Stimulated activated CD4-positive, alpha-beta T cell treated with anti-CD3 and anti-CD28 coated beads, Interleukin-4, amount 100 ng/mL, for 48 hours (primary cell): ENCODE measurements at places on chromosomes 2 and 18.

DNA sequence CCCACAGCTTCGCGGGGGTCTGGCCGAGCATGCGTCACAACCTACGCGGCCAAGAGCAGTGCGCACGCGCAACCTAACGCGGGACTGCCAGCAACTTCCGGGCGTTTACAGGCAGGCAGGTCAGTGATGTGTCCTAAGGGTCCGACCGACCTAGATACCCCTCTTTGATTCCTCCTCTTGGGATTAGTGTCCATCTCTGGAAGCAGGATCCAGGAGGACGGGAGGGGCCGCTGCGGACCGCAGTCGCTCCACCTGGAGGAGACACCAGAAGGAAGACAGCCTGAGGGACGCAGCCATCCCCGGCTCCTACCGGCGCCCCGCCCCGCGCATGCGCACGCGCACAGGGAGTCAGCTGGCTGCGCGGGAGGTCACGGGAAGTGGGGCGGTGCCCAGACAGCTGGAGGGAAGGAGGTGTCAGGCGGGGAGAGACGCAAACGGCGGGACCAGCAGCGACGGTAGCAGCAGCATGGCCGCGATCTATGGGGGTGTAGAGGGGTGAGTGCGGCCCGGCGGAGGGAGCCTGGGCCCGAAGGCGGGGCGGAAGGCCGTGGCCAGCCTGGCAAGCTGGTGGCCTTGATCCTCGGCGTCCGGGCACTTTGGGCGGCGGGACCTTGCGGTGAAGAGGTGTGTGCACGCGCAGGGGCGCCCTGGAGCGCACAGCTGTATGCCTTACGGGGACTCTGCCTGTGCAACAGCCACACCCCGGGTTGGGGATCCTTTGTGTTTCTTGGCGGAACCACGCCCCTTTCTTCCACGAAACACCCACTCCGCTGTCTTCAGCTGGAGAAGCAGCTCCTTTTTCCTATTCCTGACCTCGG lies at the start of gene NAGK:
NAGK (plus strand) TSS at position 431 of the 818 bp plus-strand sequence; CDS start at position 467, 36 bp downstream.
- peak; percentile 96 for DNase-seq

DNA sequence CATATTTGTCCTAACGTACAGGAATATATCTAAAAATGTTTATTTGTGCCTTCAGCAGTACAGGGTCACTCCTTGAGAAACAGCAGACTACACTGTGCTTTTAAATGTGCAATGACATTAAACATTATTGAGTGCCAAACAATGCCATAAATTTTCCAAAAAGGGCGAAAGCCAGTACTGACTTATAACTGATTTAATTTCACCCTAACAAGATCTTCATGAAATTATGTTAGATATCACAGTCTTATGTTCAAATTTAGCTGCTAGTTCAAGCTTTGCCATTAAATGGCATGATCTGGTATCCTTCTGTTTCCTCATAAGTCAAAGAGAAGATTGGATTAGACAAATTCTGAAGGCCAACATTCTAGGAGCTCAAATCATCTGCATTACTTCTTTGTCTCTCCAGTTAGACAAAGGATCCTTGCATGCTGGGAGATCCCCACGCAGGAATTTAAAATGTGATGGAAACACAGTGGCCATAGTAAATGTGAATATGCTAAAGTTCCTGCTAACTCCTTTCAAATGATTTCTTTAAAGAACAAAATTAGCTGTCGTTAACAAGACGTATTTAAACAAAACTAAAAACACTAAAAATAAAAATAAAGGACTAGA lies 129.3 kb upstream of the STON1 start:
- DNase-seq: no peak

GRCh38 chr2:240564561-240565332 lies 3.5 kb upstream of the RNPEPL1 start:
- DNase-seq: no peak

- DNase-seq: no peak
These were observed 898.8 kb downstream of the EPHA4 start for GRCh38 chr2:220673151-220673874.

DNA sequence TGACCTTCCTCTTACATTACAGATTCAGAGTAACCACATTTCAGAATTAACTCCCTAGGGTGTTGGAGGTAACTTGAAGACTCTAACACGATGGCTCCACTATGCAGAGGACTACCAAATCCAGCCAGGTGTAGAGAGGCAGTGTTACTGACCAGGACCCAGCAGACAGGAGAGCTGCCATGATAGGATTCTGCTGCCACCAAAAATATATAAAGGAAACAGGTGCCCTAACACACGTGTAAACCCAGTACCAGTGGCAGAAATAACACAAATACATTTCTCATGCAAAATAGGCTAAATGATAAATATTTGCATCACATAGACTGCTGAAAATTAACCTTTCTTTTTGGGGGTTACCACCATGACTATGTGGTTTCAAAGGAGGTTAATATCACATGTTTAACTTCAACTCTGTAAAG lies 7.0 kb downstream of the ZBTB14 start:
- no peak for DNase-seq

GRCh38 chr2:794554-795241 lies 117.5 kb upstream of the TMEM18 start:
- DNase-seq: no peak

GRCh38 chr2:176526995-176527901 lies 258.0 kb downstream of the MTX2 start:
- DNase-seq: no peak

DNA sequence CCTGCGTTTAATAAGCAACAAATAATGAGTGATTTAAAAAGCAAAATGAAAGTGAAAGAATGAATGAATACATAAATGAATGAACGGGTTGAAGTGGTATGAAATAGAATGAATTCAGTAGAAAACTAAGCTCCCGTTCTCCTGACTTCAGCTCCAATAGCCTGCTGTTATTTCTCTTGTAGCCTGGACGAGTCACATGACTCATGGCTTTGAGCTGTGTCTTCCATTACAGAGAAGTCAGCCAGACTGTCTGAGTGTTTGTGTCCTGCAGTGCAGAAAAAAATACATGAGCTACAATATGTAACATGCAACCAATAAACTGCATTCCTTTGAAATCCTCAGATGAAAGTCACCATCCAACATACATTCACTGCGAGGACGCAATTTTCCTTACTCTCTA lies 21.2 kb downstream of the SCG2 start:
- DNase-seq: no peak

- DNase-seq: no peak
These were observed 7.4 kb downstream of the DNAJB2 start for GRCh38 chr2:219286436-219287115.

DNA sequence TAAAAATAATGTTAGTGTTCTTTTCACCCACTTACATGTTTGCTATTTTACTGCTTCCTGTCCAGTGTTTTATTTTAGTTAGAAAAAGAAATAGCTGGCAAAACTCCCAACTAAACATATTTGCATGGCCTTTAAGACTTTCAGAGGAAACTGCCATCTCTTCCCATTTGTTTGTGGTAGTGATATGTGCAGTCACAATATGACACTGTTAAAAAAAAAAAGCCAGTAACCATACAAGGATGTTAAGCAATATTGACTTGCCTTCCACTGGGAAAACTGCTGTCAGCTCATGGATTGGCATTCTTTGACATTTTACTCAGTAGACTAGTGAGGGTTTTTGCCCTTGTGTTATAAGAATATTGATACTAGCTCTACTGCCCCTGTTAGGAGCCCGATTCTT lies 29.1 kb downstream of the XIRP2 start:
- no peak for DNase-seq

DNA sequence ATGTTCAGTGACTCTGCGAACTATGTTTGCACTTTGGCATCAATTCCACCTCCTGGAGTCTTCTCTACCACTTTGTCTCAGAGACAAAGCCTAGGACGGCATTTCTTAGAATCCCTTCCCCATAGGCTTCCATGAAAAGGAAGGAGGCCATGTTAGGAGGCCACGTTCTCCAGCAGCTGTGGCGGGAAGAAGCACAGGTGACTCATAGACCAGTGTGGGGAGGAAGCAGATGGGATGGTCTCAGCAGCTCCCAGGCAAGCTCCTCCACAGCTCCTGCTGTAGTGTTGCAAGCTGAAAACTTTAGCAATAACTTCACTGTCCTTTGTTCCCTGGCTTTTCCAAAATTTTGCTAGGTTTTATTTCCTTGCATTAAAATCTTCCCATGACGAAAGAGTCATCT lies 781.3 kb upstream of the ID2 start:
- DNase-seq: no peak

- no peak for DNase-seq
These were observed 29.3 kb downstream of the GPR55 start for GRCh38 chr2:230895536-230896345.

DNA sequence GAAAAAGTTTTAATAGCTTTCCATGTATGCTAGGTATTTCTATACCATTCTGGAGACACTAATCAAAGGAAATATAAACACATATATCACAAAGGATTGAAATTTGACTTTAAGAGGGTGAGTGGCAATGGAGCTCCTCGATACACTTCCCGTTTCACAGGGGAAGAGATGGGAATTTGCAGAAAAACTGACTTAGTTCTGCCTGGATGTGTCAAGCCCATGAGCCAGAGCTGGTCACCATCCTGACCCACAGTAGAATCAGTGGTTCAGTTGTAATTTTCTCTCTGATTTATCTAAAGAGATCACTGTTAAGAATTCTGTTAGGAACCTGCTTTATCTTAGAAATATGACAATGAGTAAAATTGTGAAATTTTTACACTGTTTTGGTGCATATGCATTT lies 34.2 kb downstream of the PLCL1 start:
- DNase-seq: no peak

DNA sequence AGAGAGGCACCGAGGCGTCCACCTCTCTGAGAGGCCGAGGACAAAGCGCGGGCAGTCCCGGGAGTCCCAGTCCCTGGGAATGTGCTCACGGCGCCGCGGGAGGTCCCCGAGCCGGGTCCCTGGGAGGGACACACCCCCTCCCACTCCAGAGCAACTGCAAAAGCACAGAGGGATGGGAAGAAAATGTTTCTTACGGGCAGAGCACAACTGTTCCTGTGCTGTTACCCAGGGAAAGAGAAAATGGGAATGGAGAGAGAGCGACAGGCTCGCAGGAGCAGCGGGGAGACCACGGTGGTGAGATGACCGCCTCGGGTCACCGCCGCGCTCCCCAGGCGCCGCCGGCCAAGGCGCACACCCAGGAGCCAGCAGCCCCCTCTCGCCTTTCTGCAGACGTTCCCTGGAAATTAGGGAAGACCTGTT lies 1.2 kb upstream of the BCL11A start:
- DNase-seq: no peak

DNA sequence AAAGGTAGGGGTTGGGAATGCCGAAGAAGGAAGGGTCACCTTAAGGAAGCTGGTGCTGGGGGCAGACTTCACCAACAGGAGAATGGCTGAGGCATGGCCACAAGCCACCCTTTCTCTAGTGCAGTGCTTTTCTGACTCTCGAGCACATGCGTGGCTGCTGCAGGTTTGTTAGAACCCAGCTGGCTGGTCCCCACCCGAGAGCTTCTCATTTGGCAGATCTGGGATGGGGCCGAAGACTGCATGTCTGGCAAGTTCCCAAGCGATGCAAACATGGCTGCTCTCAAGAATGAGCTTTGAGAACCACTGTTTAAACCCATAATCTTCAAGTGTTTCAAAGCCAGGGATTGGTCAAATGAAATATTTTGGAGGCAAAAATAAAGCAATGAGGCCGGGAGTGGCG lies 63.2 kb downstream of the LONRF2 start:
- no peak for DNase-seq

GRCh38 chr2:164186591-164186990 lies 434.7 kb downstream of the GRB14 start:
- no peak for DNase-seq

DNA sequence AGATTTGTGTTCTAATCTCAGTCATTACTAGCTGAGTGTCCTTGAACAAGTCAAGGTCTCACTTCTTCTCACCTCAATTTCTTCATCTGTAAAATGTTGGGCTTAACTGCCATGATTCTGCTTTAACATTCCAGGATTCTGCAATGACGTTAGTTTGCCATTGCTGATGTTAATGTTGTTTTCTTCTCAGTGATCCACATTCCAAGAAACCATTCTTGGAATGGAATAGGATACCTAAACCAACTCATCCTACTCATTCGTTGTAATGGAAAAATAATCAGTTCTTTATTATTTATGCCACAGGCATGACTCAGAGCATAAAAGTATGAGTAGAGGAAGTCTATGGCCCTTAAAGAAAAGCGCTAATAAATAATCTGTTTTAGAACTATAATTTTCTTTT lies 140.2 kb upstream of the ETAA1 start:
- no peak for DNase-seq

DNA sequence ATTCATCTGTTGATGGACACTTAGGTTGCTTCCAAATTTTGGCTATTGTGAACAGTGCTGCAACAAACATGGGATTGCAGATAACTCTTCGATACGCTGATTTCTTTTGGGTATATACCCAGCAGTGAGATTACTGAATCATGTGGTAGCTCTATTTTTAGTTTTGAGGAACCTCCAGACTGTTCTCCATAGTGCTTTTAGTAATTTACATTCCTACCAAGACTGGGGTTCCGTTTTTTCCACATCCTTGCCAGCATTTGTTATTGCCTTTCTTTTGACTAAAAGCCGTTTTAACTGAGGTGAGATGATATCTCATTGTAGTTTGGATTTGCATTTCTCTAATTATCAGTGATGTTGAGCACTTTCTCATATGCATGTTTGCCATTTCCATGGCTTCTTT lies 200.3 kb downstream of the MBD5 start:
- no peak for DNase-seq

GRCh38 chr2:137950238-137950637 lies 14.0 kb upstream of the HNMT start:
- DNase-seq: no peak

GRCh38 chr2:238868067-238868524 lies 20.2 kb downstream of the TWIST2 start:
- DNase-seq: no peak

DNA sequence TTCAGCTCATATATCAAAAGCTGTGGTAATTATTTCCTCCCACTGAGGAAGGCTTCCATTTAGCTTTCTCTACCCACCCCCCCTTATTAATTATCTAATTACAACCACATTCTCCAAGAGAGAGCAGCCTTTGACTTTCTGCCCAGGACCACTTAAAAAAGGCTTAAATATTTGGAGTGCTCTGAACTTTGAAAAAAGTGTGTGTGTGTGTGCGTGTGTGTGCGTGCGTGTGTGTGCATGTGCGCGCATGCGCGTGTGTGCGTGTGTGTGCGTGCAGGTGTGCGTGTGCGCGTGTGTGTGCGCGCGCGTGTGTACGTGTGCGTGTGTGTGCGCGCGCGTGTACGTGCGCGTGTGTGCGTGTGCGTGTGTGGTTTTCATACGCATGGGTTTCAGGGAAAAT lies 57.8 kb downstream of the TWIST2 start:
- no peak for DNase-seq

GRCh38 chr2:47031909-47032668 lies 116.5 kb upstream of the MCFD2 start:
- DNase-seq: no peak

- DNase-seq: no peak
These were observed 130.6 kb downstream of the USP34 start for GRCh38 chr2:61340242-61340641.

GRCh38 chr2:100676346-100676745 lies 113.6 kb downstream of the PDCL3 start:
- DNase-seq: no peak
